ENCODE measurements at places on chromosomes 3 and 15. TPM values are rescaled to one million over a fixed set of nuclear protein-coding genes. Genes with fewer than 3 reads are reported as not detected.

GRCh38 chr3:53196575-53197407 lies 35.8 kb downstream of the PRKCD start:
- DNase-seq: peak; percentile 23

- DNase-seq: no peak
Observed at GRCh38 chr3:113262304-113262665, 50.9 kb downstream of the BOC start.

DNA sequence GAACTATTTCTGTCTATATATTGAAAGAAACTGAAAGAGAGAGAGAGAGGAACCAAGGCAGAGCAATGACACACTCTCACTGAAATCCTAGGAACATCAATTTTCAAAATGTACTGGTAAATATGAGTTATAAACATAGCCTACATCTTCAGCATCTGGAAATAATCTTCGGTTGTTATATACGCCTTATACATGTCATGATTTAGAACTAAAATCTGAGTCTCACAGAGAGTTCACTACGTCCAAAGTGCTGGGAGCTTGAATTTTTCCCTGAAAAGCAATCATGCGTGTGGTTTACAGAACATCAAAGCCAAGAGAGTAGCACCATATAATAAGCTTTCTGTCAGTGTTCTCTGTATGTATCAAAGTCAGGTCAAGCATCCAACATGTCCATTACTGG lies 420.0 kb upstream of the CBLB start:
- DNase-seq: no peak

Gene GOLGA8O
- 0.21 TPM for polyA plus RNA-seq

GRCh38 chr3:1616744-1617143 lies 481.9 kb upstream of the CNTN4 start:
- DNase-seq: no peak

Gene MASP1
- 0.50 TPM for polyA plus RNA-seq

DNA sequence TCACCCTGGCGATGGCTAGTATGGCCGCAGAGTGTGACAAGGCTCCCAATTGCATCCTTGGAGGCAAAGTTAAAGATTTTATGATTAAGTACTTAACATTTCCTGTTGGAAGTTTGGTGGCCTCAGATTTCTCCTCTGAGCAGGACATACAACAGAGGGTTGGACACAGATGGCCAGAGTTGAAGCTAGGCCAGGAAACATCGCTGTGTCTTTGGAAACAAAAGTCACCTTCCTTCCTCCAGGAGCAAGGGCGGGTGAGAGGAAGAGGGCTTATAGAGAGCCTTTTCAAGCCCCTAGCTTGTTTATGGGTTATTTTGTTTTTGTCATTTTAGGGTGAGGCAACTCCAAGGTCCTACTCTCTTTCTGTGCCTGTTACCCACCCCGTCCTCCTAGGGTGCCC lies 24.2 kb downstream of the SLC6A1 start:
- no peak for DNase-seq

Gene LYZL4
- 0.41 TPM for polyA plus RNA-seq

DNA sequence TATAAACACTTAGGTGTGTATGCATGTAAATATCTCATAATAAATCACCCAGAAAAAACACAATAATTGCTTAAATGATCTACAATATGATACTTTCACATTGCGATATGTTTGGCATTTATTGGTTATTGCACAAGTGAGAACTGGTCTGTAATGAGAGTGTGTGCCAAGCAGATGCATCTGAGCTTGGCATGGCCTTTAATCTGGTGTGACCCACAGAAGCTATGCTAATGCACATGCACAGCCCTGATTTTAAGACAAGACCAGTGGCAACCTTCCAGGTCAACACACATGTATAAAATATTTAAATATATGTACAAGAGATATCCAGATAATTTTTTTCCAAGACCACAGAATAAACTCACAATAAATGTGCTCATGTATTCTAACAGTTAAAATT lies 42.7 kb downstream of the C2CD4A start:
- DNase-seq: no peak

Gene PLCB2
- 1.6 TPM for polyA plus RNA-seq

Gene FAM81A
- 0.28 TPM for polyA plus RNA-seq

Gene GOLGA8G
- polyA plus RNA-seq: not detected

DNA sequence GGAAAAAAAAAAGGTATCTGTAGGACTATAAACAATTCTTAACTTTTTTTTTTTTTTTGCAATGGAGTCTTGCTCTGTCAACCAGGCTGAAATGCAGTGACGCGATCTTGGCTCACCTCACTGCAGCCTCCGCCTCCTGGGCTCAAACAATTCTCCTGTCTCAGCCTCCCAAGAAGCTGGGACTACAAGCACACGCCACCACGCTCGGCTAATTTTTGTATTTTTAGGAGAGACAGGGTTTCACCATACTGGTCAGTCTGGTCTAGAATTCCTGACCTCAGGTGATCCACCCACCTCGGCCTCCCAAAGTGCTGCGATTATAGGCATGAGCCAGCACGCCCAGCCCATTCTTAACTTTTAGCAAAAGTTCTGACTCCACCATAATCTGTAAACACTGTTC lies 50.5 kb downstream of the TRPM7 start:
- no peak for DNase-seq

Gene MYL3
- polyA plus RNA-seq: not detected

DNA sequence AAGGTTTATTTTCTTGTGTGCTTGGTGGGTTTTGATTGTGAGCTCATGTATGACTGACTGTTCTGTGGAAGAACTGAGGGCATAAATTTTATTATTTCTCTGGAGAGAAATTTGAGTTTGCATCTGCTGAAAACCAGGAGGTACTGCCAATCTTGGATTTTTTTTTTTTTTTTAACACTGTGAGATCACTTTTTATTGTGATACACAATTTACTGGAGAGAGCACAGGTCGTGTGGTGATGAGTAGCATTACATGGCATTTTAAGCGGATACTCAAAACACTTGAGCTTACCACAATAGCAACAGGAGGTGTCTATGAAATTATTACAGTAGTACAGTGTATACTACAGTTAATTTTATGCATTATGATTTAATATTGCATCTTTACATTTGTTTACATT lies 237.4 kb downstream of the MFSD1 start:
- no peak for DNase-seq

DNA sequence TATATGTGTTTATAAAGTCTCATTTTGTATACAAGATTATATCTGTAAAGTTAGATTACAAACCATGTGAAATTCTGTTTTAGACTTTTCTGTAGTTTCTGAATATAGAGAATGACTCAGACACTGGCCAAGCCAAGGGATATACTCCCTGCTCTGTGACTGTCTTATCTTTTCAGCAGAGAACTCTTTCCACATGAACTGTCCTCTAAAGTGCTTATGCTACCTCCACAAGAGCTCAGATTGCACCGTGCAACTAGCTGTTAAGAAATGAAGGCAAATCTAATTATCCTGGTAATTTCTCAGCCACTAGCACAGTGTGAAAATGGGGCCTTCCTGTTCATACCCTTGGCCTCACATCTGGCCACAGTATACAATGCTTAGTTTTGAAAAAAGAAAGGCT lies 44.3 kb upstream of the CPNE4 start:
- no peak for DNase-seq

Gene RTP3
- polyA plus RNA-seq: not detected

- DNase-seq: no peak
Observed at GRCh38 chr15:44298878-44299277, 10.4 kb downstream of the GOLM2 start.

GRCh38 chr15:50320504-50320903 lies 34.5 kb downstream of the GABPB1 start:
- DNase-seq: no peak

- DNase-seq: no peak
Observed at GRCh38 chr15:25439369-25439836, 579 bp upstream of the UBE3A start.

GRCh38 chr3:181362378-181362777 lies 349.3 kb upstream of the SOX2 start:
- no peak for DNase-seq

Gene CHRNA7
- 0.70 TPM for polyA plus RNA-seq

- DNase-seq: no peak
Observed at GRCh38 chr3:64318001-64318400, 92.7 kb upstream of the PRICKLE2 start.

Gene SLC22A13
- polyA plus RNA-seq: 0.11 TPM

DNA sequence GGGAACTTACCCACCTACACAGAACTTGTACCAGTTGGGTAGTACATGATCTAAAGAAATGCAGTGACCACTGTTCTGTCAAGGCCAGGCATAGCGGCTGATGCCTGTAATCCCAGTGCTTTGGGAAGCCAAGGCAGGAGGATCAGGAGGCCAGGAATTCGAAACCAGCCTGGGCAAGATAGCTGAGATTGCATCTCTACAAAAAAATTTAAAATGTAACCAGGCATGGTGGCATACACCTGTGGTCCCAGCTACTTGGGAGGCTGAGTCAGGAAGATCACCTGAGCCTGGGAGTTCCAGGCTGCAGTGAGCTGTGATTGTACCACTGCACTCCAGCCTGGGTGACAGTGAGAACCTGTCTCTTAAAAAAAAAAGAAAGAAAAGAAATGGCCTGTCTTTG lies 321.0 kb downstream of the FEZF2 start:
- DNase-seq: no peak

- DNase-seq: no peak
Observed at GRCh38 chr15:41839781-41840491, 1.3 kb downstream of the PLA2G4B start.

Gene LRTM1
- not detected for polyA plus RNA-seq

DNA sequence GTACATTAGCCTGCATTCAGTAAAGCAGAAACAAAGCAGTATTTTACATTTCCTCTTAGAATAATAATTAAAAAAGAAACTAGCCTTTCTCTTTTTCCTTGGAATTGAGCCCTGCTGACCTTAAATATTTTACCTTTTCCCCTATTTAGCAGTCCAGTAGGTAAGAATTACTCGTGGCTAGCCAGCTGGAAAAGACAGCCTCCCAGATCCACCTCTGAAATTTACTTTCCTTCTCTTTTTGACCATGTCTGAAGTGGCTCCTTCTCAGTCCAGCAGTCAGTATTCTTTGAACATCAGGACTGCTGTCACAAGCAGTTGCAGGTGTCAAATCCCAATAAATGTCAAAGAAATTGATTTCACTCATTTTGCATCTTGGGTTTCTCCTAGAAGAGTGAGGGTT lies 311.5 kb upstream of the DCBLD2 start:
- no peak for DNase-seq

Gene GXYLT2
- polyA plus RNA-seq: 0.07 TPM

DNA sequence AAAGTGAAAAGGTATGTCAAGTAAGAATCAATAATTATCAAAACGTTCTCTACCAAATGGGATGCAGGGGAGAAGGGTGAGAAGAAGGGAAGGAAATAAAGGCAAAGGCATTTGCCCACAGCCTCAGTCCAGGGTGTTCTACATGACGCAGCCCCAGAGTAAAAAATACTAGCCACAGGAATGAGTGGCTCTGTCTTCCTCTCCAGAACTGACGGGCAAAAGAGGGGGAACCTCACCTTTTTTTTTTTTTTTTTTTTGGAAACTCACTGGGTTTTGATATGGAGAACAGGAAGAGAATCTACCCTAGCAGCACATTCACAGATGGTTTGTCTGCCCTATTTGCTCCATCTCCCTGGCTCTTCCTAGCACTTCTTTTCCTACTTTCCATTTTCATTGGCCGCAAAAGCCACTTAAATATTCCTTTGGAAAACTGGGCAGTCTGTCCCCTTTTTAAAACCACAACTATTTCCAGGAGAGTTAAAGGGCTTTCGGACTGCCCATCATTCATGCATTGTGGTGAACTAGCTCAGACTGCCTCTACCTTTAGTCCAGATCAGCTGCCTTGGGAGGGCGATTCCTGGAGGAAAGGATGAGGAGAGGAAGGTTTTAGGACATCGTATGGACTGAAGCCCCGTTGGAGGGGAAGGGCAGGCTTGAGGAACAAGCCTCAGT lies 28.2 kb downstream of the B3GNT5 start:
- no peak for DNase-seq

DNA sequence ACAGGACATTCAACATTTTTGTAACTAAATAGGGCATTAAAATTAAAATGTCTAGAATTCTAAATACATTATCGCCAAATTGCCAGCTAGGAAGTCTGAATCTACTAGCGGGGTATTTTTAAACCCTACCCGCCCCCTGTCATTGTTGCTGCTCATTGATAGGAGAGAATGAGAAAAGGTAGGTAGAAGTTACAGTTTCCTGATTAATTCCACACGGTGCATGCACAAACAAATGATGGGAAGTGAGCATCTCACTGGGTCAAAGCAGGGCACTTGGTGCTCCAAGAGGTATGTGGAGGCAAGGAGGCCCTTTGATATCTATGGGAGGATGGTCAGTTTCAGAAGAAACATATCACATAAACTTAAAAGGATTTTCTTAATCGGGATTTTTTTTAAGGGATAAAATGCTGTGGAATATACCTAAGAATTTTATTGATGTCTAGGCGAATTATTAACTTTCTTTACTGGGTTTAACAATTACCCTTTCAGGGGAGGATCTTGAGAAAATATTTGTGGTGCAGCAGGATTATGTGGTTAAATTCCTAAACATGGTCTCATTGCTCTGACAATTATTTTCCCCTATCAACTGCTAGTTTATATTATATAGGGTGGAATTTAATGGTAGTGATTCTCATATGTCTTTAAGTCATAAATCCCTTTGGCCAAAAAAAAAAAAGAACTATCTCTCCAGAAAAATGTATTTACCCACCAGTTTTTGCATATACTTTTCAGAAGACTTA lies 236.0 kb upstream of the GOLGA6L4 start:
- DNase-seq: no peak

GRCh38 chr3:32303399-32303747 lies 64.9 kb downstream of the CMTM8 start:
- DNase-seq: no peak

Gene LYSMD4
- polyA plus RNA-seq: 6.9 TPM

Gene PIERCE2
- polyA plus RNA-seq: 1.4 TPM

Measured in endothelial cell of umbilical vein (primary cell).